Endodermal cell (in vitro differentiated cells): ENCODE measurements at places on chromosomes 1 and 21.

GRCh38 chr1:207691841-207692240, 46.9 kb downstream of the CR1L start:
- no peak for DNase-seq

- DNase-seq: no peak
These were observed 1.2 kb downstream of the ALG14 start for GRCh38 chr1:95071539-95071938.

- no peak for DNase-seq
These were observed 16.8 kb downstream of the MAST2 start for GRCh38 chr1:45820173-45820572.

GRCh38 chr1:147496571-147497210, 44.6 kb upstream of the BCL9 start:
- DNase-seq: peak; percentile 70

DNA sequence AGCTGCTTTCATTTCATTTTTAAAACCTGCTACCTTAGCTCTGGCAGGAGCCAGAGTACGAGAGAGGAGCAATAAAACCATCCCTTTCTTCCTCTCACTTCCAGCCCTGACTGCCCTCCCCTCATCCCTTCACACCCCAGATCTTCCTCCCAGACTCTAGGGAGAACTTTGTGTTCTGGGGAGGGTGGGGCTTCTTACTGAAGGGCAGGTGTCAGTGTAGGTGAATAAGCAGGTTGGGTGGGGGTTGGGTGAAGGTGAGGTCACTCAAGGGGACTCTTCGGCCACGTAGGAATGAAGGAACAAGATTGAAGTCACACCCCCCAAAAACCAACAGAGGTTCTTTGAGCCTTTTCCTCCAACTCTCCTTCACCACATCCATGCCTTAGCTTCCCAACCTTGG, 88.9 kb downstream of the CD58 start:
- no peak for DNase-seq

- no peak for DNase-seq
These were observed 310.6 kb downstream of the NPHP4 start for GRCh38 chr1:5681654-5682053.

DNA sequence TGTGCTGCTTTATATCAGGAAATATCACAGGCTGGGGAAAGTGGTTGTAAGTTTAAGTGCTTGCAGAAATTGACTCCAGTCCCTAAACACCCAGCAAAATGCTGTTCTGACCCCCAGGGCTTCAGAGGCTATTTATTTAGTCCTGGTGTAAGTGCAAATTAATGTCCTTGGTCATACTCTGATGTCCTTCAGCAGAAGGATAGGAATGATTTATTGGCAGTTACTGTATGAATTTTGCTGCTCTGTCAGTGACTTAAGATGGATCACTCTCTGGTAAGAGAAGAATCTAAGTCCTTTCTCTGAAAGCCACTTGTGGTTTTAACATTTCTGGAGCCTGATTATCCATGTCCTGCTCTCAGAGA, 21.9 kb downstream of the FAM20B start:
- DNase-seq: no peak

DNA sequence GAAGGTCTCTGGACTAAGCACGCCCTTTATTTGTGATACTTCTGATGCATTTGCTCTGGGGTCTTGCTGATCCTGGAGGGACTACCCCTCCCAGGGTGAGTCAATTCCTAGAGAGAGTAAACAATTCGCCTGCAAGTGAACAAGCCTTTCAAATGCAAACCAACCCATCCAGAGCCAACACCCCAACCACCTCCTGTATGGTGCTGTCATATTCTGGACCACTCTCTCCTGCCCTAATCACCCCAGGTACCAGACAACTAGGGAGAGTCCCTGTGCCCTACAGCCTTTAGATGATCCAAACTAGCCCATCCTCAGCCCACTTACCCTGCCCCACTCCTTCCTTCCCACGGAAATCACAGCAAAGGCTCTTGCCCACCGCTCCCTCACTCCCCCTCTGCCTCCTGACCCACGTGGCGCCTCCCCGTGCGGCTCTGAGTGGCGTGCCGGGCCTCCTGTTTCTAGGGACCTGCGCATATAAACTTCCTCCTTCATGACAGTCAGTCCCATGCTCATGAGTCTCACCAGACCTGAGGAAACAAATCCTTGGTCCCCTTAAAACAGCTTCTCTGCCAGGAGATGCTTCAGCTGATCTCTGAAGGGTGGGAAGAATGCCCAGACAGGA, 37.2 kb downstream of the ACTA1 start:
- DNase-seq: no peak

DNA sequence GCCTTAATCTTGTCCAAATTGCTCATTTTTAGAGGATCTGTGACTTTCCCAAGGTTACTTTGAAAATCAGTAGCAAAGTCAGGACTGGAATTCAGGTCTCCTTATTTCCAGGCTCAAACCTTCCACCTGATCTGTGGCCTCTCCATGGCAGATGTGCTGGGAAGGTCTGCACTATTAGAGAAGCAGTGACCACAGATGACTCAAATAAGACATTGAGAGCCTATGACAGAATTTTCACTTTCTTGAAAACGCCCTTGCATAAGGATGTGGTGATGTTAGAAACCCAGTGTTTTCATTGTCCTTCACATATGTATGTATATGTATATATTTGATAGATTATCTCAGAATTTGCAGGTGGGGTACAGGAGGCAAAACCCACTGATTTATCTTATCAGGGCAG, 45.3 kb downstream of the TTC39A start:
- no peak for DNase-seq

- no peak for DNase-seq
These were observed 68.5 kb downstream of the CACHD1 start for GRCh38 chr1:64538389-64538788.

GRCh38 chr1:111139324-111139955, 453 bp downstream of the DRAM2 start:
- peak; percentile 86 for DNase-seq

- DNase-seq: no peak
These were observed 163.2 kb downstream of the IER5 start for GRCh38 chr1:181251713-181252075.

DNA sequence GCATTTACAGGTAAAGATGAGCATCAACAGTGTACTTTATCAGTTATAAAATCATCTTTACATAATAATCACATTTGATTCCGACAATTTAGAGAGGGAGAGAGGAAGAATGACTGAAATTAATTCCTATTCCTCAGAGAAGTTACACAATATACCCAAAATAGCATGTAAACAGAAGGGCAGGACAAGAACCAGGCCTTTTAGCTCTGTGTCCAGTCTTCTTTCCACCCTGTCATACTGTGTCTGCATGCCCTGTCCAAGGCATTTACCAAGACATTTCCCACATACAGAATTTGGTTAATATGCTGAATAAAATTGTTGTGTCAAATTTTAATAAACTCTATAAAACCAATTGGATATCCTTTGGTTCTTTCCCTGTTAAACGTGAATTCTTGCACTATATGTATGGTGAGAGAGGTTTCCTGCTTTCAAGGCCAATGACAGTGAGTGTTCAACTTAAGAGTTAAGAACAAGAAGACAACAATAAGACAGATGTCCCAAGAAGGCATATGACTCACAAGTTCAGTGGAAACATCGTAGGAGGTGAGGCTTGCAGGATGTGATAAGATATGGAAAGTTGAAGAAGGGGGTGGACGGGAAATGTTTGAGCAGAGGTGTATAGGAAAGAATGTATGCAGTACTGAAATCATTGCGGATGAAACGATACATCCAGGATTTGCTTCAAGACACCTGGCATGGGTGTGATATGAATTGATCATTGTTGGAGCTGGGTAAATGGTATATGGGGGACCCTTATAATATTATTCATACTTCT, 20.8 kb downstream of the LRRC8B start:
- DNase-seq: no peak

- peak; percentile 93 for DNase-seq
These were observed at the start of gene COL18A1 for GRCh38 chr21:45404730-45405270. Gene COL18A1 (plus strand): TSS chr21:45405165. CDS start chr21:45405231, 66 bp downstream.

DNA sequence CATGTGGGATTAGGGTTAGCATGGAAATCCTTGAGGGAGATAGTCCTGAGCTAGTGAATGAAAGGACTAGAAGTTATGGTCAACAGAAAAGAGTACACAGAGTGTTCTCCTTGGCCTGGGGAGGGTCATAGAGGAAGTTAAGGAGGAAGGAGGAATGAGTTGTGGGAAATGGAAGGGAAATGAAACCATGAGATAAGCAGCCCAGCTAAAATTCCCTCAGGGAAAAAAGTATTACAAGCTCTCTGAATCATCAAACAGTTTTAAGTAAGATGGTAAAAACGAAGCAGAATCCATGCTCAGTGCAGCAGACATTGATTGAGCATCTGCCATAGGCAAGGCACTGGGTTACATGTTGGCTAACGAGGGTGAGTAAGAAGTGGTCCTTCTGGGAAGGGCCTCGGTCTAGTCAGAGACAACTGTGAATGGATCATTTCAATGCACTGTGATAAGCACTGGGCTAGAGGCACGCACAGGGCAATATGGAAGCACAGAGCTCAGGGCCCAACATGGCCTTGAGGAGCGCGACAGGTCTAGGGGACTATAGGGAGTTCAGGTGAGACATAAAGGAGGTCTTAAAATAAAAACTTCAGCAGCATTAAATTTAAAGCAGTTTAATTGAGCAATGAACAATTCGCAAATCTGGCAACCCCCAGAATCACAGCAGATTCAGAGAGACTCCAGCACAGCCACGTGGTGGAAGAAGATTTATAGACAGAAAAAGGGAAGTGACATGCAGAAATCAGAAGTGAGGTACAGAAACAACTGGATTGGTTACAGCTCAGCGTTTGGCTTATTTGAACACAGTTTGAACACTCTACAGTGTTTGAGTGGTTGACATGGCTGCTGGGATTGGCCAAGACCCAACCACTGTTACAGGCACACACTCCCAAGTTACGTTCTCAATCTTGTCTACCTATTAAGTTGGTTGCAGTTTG, 219.5 kb downstream of the HLX start:
- DNase-seq: no peak

GRCh38 chr1:212070720-212071302, 35.3 kb downstream of the DTL start:
- DNase-seq: no peak

DNA sequence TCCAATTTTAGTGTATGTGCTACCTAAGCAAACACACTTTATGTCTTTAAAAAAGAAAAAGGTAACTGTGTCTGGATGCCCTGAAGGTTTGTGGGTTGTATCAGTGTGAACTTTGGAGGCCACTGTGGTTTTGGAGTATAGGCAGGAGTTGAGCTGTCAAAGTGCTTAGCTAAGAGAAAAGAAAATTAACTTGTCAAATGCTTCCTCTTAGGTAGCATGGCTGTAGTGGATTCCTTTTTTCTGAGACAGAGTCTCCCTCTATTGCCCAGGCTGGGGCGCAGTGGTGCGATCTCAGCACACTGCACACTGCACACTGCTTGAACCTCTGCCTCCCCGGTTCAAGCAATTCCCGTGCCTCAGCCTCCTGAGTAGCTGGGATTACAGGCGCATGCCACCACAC, 11.2 kb upstream of the SLC41A1 start:
- no peak for DNase-seq

DNA sequence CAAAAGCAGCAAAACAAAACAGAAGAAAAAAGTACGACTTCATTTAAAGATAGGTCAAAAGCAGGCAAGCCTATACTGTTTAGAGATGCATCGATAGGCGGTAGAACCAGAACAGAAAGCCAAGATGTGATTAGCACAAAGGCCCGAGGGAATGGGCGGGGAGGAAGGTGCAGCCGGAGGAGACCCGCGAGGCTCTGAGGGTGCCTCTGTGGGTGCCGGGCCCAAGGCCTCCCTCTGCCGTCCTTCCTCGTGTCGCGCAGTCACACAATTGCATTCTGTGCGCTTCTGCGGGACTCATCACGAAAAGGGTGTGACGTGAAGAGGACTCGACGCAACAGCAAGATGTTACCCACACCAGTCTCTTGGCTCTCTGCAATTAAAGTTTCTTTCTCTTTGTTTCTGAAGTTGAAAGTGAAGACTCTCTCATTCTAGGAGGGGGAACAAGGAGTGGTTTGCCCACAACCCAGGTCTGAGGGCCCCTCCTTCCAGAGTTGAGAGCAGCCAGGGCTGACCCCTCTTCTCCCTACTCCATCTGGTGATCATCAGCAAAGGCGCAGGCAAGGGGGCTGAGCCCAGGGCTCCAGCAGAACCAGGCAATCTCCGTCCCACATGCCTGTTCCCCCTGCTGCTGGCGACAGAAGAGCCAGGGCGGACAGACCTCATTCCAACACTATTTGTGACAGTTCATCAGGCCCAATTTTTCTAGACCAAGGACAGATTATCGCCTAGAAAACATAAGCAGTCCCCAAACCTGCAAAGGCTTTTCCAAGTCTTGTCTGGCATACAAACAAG, 41.0 kb downstream of the NPHP4 start:
- peak; percentile 26 for DNase-seq

- no peak for DNase-seq
These were observed 356.5 kb downstream of the GPATCH2 start for GRCh38 chr1:217274416-217274815.

DNA sequence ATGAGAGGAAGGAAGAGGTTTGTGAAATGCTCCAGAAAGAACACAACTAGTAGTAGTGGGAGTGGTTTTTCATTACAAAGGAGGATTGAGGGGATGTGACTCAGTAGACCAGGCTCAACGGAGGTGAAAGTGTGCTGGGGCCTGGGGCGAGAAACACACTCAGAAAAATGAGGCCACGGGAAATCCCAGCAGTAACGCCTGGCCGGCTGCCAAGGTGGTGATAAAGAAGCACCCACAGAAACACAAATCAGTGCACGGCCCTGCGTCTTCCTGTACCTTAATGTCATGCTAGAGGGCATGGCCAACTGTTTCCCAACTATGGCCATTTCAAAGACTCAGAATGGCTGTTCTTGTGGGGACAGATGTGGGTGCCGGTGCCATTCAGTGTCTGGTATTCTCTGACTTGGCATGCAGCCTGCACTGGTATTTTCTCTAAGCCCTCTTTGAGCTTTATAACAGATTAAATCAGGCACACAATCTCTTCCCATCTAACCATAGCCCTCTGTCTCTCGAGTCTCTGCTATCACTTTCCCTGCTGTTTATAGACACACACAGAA, 38.2 kb downstream of the URB2 start:
- no peak for DNase-seq

DNA sequence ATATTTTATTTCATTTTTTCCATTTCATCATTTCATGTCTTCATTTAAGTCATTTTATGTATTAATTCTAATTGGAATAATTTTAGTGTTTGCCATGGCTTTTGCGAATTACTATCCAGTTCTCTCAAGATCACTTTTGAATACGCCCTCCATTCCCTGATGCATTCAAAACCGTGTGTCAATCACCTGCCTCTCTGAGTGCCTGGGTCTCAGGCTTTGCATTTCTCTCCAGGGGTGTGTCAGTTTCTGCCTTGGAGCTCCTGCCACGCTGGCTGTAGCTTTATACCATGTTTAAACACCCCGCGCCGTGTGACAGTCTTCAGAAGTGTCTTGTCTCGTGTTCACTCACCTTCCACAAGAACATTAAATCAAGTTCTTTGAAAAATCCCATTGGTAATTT, 7.4 kb upstream of the DNMT3L start:
- peak; percentile 31 for DNase-seq

GRCh38 chr1:110038271-110038670, 3.8 kb downstream of the STRIP1 start:
- DNase-seq: no peak

- DNase-seq: no peak
These were observed 296.5 kb downstream of the SIPA1L2 start for GRCh38 chr1:232333419-232333767.
